RPMI7951 (cell line): ENCODE measurements at places on chromosomes 16 and 17.

- peak; percentile 9 for DNase-seq
Measured at GRCh38 chr16:14658063-14658462, 25.3 kb downstream of the BFAR start.

- DNase-seq: peak; percentile 56
Measured at GRCh38 chr17:68200689-68201417, 47.0 kb upstream of the AMZ2 start.

GRCh38 chr16:57946181-57946801 is 24.6 kb downstream of the CNGB1 start:
- no peak for DNase-seq

GRCh38 chr16:23575834-23576233 is 18.3 kb downstream of the UBFD1 start:
- no peak for DNase-seq

DNA sequence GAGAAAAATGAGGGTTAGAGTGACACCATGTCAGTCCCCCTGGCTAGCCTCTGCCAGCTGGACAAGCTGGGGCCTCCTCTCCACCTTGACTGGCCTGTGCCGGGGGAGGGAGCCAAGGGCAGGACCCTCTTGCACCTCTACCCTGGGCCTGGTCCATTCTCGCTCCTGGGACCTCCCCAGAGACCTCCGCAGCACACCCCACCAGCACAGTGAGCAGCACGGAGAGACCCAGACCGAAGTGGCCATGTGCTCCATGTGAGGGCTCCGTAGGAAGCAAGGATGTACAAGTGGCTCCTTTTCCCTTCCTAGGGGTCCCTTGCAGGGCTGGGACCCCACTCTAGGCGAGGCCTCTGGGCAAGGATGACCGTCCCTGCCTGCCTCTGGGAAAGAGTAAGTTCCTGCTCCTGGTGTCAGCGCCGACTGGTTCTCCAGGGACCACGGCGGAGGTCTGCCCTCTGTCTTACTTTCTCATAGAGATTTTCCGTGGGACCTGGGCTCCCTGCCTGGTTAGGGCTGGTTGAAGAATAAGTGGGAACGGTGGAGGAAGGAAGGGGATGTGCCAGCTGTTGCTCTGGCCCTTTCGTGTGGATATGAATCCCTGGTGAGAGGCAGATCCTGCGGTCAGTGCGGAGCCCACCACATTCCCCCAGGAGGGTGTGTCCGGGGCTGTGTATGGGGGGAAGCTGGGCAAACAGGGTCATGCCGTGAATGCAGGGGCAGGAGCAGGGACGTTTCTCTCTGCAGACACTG is 124.2 kb downstream of the METRNL start:
- DNase-seq: no peak

DNA sequence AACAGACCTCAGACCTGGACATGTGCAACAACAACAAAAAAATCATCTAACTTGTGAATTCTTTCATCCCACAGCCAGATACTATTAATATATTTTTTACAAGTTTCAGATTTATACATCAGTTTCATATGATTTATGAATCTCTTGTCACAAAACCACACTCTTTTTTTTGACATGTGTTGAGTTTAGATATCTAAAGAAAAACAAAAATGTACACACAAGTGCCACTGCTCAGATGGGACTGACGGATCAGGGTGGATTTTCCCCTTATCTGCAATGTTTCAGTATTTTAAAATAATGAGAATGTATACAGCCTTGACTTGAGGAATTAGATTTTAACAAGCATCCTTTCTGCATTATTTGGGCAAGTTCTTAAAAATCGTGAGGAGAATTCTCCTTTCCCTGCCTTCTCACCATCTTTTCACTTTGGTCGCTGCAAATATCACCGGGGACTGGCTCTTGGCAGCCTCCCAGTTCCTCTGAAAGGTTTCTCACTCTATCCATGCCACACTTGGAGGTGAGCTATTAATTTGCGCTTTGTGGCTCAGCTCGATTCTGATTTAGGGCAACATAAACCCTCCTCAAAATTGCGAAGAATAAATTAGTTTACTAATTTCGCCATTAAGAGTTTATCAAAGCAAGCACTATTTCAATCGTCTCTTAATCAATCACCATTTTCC is 225.7 kb downstream of the XYLT1 start:
- no peak for DNase-seq

- DNase-seq: peak; percentile 2
Measured at GRCh38 chr16:49858200-49859124, 2.5 kb upstream of the ZNF423 start.

DNA sequence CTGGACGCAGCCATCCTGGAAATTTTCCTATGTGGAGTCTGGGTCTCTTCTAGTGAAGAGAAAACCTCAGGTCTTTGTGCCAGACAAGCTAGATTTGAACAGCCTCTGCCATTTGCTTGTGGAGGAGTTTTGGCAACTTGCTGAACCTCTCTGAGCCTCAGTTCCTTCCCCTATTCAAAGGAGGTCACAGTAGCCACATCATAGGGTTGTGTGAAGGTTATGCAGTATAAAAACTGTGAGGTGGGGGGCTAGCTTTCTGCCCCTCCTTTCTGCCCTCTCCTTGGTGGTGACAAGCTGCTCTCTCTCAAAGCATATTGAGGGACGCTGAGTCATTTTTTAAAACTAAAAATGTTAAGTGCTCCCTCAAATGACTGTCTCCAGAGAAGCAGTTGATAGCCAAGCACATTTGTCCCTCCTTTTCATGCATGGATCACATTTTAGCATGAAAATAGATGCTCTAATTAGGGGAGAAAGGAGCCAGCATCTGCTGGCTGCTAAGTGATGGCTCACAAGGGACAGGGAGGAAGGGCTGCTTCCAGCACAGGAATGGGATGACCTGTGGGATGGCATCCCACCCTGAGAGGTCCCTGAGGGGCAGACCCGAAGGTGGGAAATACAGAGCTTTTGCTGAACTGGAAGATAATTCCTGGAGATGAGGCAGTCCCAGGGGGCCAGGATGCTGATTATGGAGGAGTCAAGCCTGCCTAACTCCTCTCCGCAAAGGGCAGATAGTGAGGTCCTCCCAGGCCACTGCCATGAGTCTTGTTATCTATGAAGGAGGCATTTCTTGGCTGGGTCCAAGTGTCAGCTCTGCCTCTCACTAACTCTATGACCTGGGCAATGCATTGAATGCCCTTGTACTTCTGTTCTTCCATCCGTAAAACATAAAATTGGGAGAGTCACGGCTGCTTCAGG is 218.8 kb downstream of the RAB11FIP4 start:
- no peak for DNase-seq

- no peak for DNase-seq
Measured at GRCh38 chr17:279776-280175, 72.8 kb downstream of the RPH3AL start.

- no peak for DNase-seq
Measured at GRCh38 chr17:74012465-74012864, 191.0 kb upstream of the RPL38 start.

DNA sequence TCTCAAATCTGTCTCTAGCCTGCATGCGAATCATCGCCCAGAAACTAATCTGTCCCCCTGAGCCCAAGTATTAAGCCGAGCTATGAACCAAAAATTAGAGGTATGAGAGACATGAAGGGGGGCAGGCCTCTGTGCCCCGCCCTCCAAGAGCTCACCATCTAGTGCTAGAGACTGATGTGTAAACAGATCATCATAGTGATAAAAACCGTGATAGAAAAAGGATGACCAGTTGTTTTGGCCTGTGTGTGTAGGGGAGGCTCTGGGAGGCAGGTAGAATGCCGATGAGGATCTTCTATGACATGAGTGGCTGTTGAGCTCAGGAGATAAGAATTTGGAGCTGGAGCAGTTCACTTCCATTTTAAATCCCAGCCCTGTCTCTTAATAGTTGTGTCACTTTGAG is 89.1 kb upstream of the TBX2 start:
- no peak for DNase-seq

DNA sequence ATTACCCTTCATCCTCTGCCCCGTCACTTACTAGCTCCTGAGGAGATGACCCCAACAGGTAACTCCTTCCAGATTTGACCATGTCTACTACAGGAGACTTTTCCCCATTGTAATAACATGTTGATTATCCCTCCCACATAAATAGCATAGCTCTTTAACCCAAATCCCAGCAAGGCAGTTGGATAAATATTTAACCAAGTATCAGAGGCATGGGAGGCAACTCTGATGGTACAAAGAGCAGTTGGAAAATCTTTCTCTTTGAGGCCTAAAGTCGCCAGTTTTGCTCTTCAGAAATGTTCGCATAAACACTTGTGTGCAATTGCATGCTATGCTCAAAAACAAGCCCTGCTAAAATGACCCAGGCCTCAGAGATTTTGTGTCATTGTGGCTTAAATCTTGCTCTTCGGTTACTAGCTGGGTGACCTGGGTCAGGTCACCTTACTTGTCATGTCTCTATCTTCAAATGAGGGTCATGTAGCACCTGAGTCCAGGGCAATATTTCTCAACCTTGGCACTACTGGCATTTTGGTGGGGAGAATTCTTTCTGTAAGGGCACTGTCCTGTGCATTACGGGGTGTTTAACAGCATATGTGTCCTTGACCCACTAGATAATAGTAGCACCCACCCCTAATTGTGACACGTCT is 48.8 kb downstream of the HSD17B2 start:
- DNase-seq: no peak

DNA sequence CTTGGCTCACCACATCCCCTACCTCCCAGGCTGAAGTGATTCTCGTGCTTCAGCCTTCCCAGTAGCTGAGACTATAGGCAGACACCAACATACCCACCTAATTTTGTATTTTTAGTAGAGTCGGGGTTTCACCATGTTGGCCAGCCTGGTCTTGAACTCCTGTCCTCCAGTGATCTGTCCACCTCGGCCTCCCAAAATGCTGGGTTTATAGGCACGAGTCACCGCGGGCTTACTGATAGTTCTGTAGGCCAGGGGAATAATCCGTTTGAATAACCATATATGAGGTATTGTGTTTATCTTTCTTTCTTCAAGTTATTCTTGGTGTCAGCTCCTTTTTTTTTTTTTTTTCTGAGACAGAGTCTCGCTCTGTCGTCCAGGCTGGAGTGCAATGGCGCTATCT is 7.7 kb downstream of the FAM234A start:
- no peak for DNase-seq

DNA sequence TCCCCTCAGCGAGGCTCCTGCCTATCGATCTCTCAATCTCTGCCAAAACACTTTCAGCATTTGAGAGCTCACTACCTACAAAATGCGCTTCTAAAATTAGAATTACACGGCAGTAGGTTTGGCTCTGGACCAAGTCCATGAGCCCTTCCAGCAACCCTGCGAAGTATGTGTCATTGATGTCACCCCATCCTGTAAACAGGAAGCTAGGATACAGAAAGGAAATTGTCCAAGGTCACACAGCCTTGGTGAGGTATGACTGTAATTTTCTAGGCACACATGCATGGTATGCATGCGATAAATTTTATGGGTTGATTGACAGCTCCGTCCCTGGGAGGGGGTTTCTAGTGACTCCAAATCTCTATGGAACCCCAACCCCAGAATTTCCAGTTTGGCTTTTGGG is 330.3 kb upstream of the CDH5 start:
- peak; percentile 77 for DNase-seq

DNA sequence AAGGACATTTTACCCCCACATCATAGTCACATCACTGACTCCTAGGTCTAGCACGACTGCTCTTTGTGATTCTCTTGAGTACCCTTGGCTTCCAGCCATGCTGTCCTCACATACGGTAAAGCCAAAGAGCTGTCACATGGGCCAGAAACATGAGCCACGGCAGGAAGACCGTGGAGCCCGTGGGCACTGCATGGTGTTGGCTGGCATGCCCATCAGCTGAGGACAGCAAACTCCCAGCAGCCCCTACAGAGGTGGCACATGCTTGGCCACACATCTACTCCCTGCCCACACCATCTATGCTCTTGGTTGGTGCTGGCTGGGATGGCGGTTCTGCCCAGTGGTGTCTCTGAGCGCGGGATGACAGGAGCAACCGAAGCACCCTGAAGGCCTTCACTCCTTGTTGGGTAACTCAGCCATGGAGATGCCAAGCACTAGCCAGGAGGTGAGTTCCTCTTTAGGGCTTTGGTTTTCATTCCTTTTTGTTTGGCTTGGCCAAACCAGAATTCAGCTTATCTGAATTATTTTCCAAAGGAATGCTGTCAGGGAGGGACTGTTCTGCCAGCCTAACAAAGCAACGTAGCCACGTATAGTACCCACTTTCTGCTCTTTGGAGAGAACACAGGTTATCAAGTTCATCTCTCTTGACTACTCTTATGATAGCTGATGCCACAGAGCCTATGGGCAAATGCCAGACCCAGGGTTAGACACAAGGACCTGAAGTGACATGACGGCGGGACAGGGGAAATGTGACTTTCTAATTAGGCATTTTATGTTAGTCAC is 10.0 kb downstream of the TNFAIP1 start:
- DNase-seq: no peak

DNA sequence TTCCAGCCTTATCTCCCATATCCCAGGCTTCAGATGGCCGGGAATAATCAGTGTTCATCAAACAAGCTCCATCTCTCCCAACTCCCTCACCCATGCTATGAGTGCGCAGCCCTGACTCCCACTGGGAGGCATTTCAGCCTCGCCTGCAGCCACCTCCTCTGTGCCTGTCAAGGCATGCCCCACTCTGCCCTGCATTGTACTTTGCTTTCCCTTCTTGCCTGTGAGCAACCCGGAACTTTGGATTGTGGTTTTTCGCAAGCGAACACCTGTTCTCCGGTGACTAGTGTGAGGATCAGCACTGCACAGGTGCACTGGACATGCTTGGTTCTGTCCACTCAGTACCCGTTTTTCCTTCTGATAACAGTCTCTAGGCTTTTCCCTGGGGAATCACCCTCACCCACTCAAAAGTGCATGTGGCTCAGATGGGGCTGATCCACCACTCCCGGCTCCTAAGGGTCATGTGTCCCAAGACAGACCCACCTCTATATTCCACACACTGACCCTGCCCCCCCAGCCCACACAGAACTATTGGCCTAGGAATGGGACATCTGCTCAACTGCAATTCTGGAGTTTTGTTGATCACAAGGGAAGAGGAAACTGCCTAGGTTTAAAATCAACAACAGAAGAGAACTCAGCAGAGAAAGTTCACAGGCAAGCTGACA is 9.1 kb downstream of the CHST6 start:
- no peak for DNase-seq

DNA sequence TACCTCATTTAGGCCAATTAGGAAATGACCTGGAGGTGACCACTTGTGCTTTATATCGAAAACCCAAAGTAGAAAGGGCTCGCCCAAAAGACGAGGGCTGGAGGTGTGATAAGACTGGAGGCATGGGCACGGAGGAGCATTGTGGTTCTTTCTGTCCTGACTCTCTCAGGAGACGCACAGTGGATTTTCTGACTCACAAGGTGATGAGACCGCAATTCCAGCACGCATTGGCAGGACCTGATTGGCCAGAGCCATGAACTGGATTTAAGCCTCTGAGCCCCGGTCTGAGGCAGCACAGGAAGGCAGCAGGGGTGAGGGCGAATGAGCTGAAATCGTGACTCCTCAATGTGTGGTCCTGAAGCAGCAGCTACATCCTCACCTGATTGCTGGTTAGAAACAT is 559.1 kb upstream of the SALL1 start:
- DNase-seq: peak; percentile 85

DNA sequence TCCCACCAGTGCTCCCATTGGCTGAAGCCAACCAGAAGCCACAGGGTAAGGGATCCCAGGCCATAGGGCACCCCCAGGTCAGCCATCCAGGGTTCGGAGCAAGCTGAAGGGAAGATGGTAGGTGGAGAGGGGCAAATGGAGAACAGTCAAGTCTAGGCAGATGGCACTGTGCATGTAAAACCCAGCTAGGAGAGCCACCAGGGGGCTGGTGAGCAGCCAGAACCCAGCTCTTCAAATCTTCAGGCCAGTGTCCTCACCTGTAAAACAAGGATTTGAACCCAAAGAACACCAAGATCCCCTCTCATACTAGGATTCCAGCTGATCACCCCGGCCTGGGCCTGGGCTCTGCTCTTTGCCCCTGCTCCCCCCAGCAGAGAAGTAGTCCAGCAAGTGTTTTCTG is 43.5 kb downstream of the GINS3 start:
- DNase-seq: no peak

GRCh38 chr17:518047-518735 is 165.6 kb upstream of the RPH3AL start:
- DNase-seq: no peak
